RWPE1 (cell line): ENCODE measurements at places on chromosomes 4 and X.

GRCh38 chrX:43728002-43728401, 71.9 kb downstream of the MAOA start:
- DNase-seq = no peak

GRCh38 chr4:179666226-179666625, 2224.0 kb upstream of the AGA start:
- DNase-seq = no peak

DNA sequence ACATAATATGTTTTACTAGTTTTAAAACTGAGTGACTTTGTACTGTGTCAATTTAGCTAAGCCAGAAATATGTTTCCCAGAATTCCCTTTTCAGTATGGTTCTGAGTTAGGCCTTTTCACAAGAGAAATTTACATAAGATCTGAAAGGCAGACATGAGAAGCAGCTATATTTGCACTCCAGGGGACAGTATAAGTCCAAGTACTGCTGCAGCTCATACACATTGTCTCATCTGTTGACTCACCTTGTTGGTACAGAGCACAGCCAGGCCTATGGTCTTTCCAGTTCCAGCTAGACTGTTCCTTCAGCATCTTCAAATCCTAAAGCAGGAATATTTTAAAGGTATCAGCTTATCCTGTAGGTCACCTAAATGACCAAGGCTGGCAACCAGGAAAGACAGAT, 53.5 kb downstream of the BMP3 start:
- DNase-seq = peak; percentile 18

GRCh38 chr4:184279496-184280061, 61.9 kb upstream of the ENPP6 start:
- DNase-seq = no peak

GRCh38 chr4:138305050-138305449, 62.9 kb upstream of the SLC7A11 start:
- no peak for DNase-seq

DNA sequence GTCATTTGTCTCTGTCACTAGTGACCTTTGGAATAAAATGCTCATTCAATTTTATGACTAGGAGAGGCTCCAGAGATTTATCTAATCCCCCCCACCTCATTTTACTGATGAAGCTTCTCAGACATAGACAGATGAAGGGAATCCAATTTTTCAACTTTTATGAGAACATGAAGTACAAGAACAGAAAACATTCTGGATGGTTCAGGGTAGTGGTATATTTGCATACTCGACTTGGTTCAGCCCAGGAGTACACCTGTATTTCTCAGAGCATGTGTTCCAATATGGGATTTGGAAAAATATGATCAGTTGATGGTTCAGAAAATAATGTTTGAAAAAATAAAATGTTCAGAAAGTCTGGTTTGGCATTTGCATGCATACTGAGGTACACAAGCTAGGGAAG, 131.4 kb upstream of the GALNT7 start:
- no peak for DNase-seq

DNA sequence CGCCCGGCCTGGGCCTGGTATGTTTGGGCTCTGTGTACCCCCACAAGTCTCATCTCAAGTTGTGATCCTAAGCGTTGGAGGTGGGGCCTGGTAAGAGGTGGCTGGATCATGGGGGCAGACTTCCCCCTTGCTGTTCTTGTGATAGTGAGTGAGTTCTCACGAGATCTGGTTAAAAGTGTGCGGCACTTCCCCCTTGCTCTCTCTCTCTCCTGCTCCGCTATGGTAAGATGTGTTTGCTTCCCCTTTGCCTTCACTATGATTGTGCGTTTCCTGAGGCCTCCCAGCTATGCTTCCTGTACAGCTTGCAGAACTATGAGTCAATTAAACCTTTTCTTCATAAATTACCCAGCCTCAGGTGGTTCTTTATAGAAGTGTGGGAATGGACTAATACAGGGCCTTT, 53.0 kb downstream of the CHST7 start:
- DNase-seq = no peak

- peak; percentile 7 for DNase-seq
These were observed 82.9 kb upstream of the TAB3 start for GRCh38 chrX:30971774-30972603.

GRCh38 chr4:109390115-109390768, 43.4 kb upstream of the SEC24B start:
- no peak for DNase-seq

DNA sequence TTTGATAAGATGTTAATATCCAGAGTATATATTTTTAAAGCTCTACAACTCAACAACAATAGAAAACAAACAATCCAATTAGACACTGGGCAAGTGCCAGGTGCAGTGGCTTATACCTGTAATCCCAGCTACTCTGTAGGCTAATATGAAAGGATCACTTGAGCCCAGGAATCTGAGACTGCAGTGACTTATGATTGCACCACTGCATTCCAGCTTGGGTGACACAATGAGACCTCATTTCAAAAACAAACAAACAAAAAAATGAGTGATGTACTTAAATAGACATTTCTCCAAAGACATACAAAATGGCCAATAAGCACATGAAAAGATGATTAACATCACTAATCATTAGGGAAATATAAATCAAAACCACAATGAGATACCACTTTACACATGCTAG, 356.8 kb upstream of the PCDH10 start:
- DNase-seq = no peak

DNA sequence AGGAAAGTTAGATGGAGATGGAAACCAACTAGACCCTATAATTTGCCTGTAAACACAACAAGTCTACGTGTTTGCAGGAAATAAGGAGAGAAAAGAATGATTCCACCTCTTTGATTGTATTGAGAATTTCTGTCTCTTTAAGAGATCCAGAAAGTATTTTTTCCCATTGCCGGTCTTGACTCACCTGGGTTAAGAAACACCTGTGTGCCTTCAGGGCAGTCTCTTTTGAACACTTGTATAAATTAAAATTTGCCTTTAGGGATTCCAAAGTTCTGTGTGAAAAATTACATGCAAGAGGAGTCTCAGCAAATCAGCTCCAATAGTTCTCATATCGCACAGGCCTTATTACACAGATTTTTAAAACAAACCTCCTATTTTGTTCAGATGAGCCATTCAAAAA, 46.0 kb upstream of the SMAD1 start:
- DNase-seq = peak; percentile 30

GRCh38 chr4:149595500-149595899, 220.1 kb downstream of the IQCM start:
- no peak for DNase-seq

- DNase-seq = no peak
These were observed 256.5 kb upstream of the FAT1 start for GRCh38 chr4:186979961-186980745.

DNA sequence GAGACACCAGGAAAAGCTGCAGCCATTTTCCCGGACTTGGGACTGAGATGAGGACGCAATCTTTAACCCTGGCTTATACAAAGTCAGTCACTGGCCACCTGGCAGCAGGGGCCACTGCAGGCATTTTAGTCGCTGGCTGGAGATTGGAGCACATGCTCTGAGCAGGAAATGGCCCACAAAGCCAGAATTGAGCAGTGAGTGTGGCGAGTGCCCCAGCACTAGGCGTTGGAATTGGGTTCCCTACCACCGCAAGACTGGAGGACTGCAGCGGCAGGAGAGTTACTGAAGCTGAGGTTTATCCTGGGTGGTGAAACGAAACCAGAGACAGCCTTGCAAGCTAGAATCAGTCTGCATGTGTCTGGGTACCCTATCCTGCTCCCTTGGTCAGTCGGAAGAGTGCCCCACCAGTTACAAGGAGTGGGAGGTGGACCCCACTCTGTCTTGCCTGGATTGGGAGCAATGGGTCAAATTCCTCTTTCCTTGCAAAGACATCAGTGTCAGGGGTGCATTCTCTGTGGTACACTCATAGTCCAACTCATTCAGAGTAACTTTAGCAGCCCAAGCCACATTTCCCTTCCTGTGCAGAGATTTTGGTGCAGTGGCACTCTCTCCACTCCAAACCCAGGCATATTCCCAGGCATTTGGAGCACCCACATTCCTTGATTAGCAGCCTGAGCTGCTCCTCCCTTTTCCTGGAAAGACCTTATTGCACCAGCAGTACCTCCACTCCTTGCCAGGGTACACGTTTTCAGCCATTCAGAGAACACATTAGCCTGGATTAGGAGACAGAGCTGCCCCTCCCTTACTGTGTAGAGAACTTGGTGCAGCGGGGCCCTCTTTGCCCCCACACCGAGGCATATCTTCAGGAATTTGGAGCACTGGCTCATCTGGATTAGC, 36.7 kb upstream of the PLK4 start:
- no peak for DNase-seq

GRCh38 chrX:150158554-150159332, 204.4 kb upstream of the MAMLD1 start:
- no peak for DNase-seq

- no peak for DNase-seq
These were observed 50.5 kb downstream of the RASL11B start for GRCh38 chr4:52912608-52913007.

GRCh38 chr4:53016099-53016820, 154.1 kb downstream of the RASL11B start:
- no peak for DNase-seq

DNA sequence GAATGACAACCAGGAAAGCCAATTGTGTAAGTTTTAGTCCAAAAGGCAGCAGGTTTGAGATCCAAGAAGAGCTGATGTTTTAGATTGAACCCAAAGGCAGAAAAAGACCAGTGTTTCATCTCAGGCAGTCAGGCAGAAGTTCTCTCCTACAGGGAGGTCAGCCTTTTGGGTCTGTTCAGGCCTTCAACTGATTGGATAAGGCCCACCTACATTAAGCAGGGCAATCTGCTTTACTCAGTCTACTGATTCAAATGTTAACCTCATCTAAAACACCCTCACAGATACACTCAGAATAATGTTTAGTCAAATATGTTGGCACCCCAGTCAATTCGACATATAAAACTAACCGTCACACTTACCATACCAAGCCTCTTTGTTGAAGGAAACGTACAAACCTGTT, 134.2 kb upstream of the NEIL3 start:
- DNase-seq = no peak

DNA sequence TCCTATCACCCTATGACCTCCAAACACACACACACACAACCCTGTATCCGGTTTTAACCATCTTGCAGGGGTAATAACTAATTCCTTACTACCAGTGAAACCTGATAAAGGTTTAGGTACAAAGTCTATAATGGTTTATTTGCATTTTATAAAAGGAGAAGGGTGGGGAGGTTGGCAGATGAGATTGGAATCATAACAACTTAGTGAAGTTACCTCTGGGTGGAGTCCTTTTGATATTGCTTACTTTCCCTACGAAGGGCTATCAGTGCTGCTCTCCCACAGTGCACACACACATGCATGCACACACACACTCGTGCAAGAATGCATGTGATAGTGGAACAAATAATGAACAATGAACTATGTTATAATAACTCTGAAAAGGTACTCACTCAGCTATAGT, 56.1 kb downstream of the CCSER1 start:
- no peak for DNase-seq

DNA sequence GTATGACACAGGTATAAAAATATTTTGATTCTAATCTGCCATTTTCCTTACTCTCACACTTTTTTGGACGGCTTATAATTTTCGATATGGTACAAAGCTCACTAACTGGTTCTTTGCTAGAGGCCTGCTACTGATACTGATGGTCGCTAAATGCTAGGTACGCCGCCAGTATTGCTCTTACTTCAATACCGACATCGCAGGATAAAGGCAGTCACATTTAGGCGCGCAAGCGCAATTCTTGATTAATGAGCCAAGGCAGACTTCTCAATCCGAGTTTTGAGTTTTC, 557 bp upstream of the USP38 start:
- DNase-seq = no peak

- DNase-seq = no peak
These were observed 52.5 kb downstream of the VGLL1 start for GRCh38 chrX:136584545-136584944.

- peak; percentile 18 for DNase-seq
These were observed 645 bp downstream of the AMMECR1 start for GRCh38 chrX:110317061-110317819.

DNA sequence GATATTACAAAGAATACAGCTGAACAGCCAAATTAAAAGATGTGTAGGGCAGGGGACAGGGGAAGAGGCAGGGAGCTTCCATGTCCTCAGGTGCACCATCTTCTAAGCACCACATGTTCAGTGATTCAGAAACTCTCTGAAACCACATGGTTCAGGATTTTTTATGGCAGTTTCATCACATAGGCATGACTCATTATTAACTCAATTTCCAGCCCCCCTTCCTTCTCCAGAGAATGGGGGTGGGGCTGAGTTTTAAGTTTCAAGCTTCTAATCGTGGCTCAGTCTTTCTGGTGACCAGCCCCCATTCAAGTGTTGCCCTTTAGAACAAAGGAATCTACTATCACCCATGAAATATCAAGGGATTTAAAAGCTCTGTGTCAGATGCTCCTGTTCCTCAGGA, 317.8 kb upstream of the GALNT7 start:
- DNase-seq = peak; percentile 79

GRCh38 chr4:96164814-96165351, 325.0 kb downstream of the PDHA2 start:
- DNase-seq = peak; percentile 1

DNA sequence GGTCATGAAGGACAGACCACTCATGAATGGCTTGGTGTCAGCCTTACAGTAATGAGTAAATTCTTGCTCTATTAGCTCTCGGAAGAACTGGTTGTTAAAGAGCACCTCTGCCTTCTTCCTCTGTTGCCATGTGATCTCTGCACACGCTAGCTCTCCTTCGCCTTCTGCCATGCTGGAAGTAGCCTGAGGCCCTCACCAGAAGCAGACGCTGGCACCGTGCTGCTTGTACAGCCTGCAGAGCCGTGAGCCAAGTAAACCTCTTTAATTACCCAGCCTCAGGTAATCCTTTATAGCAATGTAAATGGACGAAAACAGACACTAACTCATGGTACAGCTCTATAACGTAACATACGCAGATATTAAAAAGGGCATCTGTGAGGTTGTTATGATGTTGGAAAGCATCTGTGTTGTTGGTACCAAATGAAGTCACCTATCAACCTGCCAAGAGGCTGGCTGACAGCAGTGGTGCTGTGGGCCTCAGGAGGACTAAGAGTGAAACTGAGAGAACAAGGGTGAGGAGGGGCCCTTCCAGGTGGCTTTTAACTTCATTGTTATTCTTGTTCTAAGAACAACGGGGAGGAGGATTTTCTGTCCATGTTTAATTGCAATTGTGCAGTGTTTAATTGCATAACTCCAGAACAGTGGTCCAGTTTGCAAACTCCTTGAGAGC, 69.2 kb downstream of the CRMP1 start:
- no peak for DNase-seq

GRCh38 chrX:149121206-149121920, 383.7 kb downstream of the IDS start:
- DNase-seq = no peak

GRCh38 chrX:24646745-24647182, 383 bp downstream of the PCYT1B start:
- peak; percentile 0 for DNase-seq

DNA sequence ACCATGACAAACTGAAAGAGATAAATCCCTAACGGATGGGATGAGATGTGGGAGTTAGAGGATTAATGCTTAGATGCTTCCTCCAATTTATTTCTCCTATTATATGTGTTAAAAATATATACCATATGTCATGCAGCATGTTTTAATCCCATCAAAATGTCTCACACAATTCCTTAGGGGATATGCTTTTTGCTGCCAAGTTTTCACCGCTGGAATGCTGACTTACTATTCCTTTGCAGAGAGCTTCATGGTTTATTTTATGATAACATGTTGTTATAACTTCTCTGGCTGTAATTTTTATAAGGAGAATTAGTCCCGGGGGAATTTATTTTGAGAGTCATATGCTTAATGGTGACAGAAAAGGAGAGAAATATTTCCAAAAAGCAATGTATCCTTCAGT, 670.3 kb downstream of the IL1RAPL1 start:
- no peak for DNase-seq

GRCh38 chr4:108148316-108148715, 20.4 kb downstream of the LEF1 start:
- no peak for DNase-seq

- DNase-seq = no peak
These were observed 142.8 kb downstream of the NDST3 start for GRCh38 chr4:118177126-118177525.
